ENCODE measurements at places on chromosomes 16 and 17. TPM values are rescaled to one million over a fixed set of nuclear protein-coding genes. Genes with fewer than 3 reads are reported as not detected.

- DNase-seq = no peak
Measured at GRCh38 chr17:9676084-9676483, 30.8 kb downstream of the USP43 start.

GRCh38 chr16:71297341-71297634, 8.1 kb upstream of the CMTR2 start:
- no peak for DNase-seq

DNA sequence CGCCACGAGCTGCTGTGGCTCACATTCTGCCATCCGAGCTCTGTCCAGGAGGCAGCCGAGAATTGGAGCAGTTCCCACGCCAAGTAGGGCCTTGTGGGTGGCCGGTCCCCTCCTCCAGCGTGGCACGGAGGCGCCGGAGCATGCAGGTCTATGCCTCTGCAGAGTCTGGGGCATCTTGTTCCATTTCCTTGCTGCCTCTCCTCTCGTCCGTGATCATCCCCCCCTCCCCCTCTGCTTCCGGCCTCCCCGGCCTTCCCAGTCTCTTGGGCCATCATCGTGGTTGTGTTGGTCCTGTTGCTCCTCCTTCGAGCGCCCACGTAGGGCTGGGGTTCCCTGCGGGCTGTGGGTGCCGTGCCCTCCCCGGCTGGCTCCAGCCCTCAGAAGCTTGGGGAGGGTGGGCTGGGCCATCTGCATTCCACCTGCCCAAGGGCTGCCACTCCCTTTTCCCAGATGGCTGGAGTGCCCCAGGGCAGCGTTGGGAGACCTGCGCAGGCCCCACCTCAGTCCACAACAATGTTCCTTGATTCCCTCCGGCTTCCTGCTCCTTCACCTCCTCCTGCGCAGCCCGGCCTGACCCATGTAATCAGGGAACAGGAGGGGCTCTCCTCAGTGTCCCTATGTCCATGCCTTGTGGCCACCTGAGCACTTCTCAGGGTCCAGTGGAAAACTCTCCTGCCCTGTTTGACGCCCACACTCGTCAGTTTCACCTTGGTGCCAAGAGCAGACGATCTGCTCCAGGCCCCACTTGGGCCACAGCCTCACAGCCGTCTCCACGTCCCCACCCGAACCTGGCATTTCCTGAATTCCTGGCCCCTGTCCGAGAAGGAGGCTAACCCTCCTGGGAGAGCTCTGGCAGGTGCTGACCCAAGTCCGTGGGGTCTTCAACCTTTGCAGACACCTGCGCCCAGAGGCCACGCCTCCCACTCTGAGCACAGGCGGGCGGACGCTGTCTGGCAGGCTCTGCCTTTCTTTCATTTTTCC, 37.1 kb downstream of the BAIAP2 start:
- no peak for DNase-seq

GRCh38 chr16:4850211-4850610, 2.9 kb downstream of the UBN1 start:
- no peak for DNase-seq

Gene MT1E
- 13.8 TPM for total RNA-seq

Gene CA5A
- not detected for total RNA-seq

Gene SLC5A10
- total RNA-seq = 0.20 TPM
